ENCODE measurements at places on chromosomes 3 and 15.

GRCh38 chr3:108497271-108497670 is 13.1 kb downstream of the MYH15 start:
- DNase-seq: no peak

GRCh38 chr3:44235604-44236484 is 5.8 kb upstream of the TOPAZ1 start:
- DNase-seq: peak; percentile 85

DNA sequence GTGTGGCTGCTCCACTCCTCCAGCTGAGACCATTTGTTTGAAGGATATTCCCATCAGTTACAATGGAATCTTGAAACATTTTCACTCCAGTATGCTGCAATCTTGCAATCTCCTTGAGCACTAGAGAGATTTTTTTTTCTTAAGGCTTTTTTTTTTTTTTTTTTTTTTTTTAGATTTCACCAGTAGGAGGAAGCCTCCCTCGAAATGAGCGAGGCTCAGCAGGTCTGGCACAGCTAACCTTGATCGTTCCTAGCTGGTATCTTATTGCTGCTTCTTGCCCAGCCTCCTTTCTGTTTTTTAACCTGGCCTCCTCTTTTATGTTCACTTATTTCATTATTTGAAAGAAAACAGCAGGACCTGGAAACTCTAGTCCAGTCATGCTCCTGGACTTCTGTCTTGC is 48.1 kb downstream of the RAP2B start:
- DNase-seq: peak; percentile 57

DNA sequence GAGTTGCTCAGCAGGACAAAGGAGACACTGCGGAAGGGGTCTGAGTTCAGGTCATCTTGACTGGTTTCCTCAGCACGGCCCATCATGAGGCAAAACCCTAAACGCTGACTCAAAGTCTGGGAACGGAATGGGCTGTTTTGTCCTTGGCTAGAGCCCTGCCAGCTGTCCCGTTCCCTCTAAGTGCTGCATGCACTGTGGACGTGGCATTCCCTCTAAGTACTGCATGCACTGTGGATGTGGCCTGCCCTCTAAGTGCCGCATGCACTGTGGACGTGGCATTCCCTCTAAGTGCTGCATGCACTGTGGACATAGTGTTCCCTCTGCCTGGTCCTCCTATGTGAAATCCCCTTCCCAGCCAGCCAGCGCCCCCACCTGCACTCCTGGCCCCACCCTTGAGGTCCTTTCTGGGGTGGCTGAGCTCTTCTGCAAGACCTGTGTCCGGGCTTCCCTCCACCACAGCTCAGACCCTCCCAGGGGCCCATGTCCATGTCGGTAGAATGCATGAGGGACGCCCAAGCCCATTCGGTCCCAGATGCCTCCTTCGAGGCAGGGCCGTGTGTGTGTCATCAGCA is 36.7 kb downstream of the TM2D3 start:
- no peak for DNase-seq

GRCh38 chr15:48796930-48797329 is 13.9 kb downstream of the CEP152 start:
- DNase-seq: no peak

DNA sequence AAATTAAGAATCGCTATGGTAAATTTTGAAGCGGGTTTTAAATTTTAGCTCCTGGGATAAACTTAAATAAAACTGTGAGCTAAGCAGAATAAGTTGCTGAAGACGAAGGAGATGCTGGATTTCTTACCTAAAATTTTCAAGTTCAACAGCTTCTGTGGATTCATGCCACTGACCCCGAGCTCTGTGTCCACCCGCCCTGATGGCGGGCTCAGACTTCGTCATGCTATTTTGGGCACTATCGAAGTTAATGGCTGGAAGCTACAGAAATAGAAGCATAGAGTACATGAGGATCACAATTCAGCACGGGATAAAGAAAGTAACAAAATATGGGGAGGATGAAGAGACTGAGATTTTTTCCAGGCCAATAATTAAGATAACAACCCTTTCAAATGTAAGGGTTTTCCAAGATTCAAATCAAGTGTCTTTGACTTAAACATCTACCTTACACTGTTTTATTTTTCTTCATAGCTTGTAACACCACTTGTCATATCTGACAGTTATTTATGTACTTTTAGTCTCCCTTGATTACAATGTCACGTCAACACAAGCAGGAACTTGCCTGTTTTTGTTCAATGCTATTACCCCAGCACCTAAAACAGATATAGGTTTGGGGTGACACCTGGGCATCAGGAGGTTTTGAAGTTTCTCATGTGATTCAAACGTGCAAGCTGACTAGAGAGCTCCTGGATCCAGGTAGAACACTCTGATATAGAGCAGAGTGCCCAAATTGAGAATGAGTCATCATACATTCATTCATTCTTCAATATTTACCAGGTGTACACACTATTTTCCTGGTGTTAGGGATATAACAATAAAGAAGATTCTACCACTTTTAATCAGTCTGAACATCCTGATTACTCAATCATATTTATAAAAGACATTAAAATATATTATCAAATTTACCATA is 23.0 kb downstream of the NEK10 start:
- DNase-seq: no peak

DNA sequence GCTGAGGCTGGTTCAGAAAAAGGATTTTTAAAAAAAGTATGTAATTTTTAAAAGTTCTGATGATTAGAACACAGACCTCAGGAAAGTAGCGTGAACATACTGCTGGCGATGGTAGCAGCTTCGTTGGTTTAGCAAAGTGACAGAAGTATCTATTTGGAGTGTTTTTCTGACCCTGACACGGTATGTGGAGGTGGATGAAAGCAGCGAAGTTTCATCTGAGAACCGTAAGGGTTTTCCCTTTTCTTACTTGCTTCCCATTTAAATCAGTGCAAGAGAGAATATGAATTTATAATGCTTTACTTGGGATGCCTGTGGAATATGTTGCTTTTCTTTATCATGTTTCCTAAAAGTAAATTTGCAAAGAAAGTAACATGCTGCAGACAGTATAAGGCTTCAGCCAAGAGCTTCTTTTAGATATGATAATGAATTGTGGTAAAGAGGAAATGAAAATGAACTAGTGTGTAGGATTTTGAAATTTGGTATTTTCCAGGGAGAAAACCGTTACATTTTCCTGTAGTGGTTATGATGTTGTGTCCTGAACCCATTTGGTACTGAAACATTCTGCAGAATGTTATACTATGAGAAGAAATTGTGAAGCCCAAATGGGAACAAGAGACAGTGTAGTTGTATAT is 3.9 kb downstream of the CHST2 start:
- no peak for DNase-seq

DNA sequence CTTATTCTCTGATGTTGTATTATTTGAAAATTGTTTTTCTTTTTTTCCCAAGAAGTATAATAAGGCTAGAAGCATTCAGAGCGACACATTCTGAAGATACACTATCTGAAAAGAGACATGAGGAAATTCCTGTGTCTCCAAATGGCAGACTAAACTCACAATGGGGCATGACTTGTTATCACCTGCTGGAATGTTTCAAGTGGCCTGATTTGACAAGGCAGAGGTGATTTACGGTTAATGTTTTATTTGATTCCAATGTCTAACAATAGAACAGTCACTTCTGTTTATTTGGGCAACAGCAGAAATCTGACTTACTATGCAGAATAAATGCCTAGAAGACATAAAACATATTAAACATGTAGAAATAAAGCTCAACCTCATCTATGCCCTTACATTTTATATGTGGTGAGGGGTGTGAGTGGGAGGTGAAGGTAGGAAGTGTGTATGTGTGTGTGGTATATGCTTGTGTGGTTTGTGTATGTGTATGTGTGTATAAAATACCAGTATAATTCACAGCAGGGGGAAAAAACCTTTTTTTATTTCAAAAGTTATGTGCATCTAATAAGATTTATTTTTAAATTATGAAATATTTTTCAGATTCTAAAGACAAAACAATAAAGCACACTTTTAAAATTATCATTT is 1051.7 kb downstream of the ROBO2 start:
- no peak for DNase-seq

- no peak for DNase-seq
These were observed 102.3 kb downstream of the FAM174B start for GRCh38 chr15:92553317-92553716.

DNA sequence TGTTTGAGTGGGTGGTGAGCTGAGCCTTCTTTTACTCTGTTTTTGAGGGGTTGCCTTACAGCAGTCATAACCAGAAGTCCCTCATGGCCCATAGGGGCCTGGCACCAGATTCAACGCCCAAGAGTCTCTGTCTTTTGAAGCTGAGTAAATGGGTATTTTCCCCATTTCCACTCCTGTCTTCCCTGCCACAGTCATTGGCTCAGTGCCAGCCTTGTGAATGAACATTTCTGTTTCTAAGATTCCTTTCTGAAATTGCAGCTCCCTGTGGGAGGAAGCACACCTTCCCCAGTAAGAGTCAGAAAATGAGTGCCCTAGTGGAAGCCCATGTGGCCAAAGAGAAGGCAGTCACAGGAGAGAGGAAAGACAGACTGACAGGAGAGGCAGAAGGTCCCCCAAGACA is 43.7 kb upstream of the POLR2M start:
- no peak for DNase-seq

DNA sequence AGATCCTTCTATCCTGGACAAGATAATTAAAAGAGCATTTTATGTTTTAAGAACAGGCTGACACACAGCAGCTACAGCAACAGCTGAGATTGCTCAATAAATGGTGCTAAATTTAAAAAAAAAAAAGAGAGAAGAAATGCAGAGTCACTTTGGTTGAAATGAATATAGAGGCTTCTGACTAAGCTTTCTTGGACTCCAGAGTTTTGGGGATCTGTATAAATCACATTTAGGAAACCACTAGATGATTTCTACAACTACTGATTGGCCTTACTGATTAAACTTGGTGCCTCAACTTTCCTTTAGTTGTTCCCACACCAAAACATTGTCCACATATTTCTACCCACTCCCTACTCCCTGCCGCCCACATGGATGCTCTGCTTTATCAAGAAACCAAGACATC is 132.9 kb upstream of the ZBTB20 start:
- DNase-seq: no peak

GRCh38 chr15:84606653-84607120 is 5.9 kb downstream of the ZSCAN2 start:
- DNase-seq: no peak

GRCh38 chr15:74380361-74381189 is 13.1 kb upstream of the CYP11A1 start:
- no peak for DNase-seq

- no peak for DNase-seq
These were observed 186.9 kb upstream of the CRBN start for GRCh38 chr3:3366386-3366785.

DNA sequence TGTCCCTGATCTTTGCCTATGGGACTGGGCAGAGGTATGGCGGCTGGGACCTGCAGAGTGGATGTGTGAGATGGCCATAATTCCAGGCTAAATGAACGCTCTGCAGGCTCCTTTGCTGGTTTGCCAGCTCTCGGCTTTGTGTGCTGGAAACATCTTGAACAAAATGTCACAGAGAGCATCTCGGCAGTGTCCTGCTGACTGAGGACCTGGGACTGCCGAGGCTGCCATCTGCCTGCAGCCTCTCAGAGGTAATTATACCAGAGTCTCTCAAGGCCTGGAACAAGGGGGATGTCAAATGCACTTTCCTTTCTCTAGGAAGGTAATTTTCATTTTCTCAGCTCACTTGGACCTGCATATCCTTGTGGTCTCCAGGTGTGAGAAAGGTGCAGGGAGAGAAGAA is 354.2 kb downstream of the PDCD6IP start:
- DNase-seq: no peak

DNA sequence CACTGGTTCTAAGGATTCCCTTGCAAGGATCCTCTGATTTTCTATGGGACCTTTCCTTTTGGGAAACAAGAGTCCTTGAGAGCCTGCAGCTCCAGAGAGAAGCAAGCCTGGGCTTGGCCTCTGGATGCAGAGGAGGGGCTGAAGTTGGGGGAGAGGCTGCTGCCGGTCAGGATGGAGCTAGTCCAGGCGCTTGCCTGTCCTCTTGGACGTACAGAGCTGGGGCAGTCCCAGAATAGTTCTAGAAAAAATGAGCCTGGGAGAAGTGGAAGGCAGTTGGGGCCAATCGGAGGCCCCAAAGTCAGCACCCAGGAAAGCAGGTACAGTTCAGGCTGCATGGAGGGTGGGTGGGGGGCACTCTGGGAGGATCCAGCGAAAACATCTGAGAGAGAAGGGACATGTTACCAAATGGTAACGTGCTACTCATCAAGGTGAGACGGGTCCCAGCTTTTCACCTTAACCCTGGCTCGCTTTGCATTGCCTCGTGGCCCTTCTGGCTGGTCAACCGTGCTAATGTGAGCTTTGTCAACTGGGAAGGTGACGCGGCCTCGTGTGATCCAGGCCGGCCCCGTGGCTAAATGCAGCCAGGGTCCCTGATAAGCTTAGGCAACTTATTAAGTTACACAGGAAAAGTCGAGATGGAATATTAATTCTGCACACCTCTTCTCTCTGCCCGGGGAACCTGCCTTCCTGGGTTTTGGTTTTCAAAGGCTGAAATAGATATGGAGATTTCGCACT is 38.7 kb upstream of the MAGEF1 start:
- DNase-seq: no peak

GRCh38 chr3:143182866-143183664 is 63.5 kb downstream of the CHST2 start:
- no peak for DNase-seq

- no peak for DNase-seq
These were observed 66.4 kb downstream of the EXOG start for GRCh38 chr3:38562467-38562925.

DNA sequence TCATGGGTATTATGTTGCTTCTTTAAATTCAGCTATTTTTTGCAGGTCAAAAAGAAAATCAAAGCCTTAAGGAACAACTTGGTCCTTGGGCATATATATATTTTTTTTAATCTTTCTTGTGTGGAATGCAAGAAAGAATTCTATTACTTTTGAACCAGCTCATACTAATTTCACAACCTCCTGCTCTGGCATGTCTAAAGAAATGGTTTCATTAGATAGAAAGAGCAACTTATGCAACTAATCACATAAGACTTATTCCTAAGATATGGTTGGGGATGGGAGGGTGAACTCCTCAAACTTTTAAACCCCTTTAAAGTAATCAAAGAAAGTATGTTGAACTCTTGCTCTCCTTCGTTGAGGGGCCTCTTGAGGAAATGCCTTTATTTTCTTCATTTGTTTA is 114.9 kb downstream of the GMNC start:
- DNase-seq: no peak

- no peak for DNase-seq
These were observed 235.5 kb downstream of the PTPRG start for GRCh38 chr3:61796911-61797310.

DNA sequence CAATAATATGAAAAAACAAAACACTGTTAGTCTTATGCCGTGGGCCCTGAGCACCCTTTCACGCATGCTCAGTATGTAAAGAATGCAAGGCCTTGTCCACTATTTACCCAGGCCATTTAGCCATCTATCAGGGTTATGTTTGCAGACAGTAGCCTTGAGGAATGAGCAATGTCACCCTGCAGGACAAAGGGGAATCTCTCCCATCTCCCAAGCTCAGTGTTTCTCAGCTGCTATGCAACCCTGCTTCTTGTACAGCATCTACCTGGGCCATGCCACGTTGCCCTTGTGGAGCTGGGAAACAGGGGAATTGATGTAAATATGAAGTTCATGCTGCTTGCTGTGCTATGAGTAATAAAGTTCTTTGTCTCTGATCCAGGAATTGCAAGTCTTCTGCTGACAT is 51.5 kb upstream of the SLCO2A1 start:
- DNase-seq: no peak

GRCh38 chr3:197028728-197029510 is 698 bp downstream of the MELTF start:
- DNase-seq: peak; percentile 49

All from suppressor macrophage (primary cell).